ENCODE measurements at places on chromosomes 13 and 19.

DNA sequence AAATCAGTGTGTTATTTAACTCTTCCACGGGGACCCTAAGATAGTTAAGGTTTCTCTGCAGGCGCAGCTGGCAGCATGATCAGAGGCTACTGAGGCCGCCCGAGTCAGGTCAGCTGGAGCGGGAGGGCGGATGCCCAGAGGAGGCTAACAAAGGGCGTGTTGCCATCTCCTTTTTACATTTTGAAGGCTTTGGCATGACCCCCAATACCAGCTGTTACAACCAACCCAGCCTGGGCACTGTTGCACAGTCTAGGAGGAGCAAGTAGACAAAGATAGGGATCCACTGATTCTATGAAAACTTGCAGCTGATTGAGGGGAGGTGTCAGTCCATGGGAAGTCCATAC lies 15.7 kb downstream of the COL4A2 start:
- no peak for DNase-seq

DNA sequence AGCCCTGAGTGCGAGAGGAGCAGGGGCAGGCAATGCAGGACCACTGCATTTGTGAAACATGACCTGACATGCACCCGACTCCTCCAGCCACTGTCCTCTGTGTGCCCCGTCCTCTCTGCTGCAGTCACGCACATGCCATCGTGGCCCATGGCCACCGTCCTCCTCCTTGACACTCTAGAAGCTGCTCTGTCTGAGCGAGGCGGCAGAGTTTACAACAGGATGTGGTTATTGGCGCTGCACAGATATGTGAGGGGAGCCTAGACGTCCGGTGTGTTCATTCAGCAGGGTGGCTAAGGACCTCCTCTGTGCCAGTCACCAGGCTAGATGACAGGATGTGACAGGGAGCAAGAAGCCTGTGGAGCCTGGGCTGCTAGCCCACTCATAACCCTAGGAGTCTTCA lies 277.8 kb downstream of the FOXO1 start:
- peak; percentile 44 for DNase-seq

DNA sequence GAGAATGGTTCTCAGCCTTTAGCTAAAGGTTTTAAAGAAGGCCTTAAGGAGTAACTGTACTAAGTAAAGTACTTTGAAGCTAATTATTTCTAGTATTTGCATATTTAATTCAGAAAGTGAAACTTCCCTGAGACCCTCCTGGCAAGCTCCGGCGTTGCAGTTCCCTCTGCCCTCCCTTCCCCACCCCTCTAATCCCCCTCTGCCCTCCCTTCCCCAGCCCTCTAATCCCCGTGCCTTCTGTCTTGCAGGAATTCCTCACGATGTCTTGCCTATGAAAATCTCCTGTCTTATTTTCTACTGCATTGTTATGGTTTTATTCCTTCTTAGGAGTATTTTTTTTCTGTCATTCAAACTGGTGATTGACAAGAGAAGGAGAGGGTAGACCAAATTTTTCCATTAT lies 236.9 kb downstream of the COL4A1 start:
- no peak for DNase-seq

DNA sequence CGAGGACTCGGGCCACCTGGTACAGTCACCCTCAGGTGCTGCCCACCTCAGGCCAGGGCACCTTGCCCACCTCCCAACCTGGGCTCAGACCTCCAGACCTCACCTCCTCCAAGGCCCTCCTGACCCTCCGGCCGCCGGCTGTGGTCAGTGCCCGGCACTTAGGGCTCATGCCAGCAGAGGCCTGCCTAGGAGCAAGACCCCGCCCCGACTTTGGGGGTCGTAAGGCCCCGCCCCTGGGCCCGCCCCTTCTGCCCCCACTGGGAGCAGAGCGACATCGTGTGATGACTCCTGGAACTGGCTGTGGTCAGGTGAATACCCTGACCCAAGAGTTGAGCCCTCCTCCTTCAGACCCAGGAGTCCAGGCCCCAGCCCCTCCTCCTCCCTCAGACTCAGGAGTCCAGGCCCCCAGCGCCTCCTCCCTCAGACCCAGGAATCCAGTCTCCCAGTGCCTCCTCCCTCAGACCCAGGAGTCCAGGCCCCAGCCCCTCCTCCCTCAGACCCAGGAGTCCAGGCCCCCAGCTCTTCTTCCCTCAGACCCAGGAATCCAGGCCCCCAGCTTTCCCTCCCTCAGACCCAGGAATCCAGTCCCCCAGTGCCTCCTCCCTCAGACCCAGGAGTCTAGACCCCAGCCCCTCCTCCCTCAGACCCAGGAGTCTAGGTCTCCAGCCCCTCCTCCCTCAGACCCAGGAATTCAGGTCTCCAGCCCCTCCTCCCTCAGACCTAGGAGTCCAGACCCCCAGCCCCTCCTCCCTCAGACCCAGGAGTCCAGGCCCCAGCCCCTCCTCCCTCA lies at the start of gene SBK2:
Gene SBK2 (minus strand): TSS at position 183 of the 790 bp plus-strand sequence. CDS start 839 bp downstream, outside the sequence.
- DNase-seq, result no peak

GRCh38 chr13:101988140-101988539 lies 413.7 kb downstream of the FGF14 start:
- DNase-seq, result no peak

DNA sequence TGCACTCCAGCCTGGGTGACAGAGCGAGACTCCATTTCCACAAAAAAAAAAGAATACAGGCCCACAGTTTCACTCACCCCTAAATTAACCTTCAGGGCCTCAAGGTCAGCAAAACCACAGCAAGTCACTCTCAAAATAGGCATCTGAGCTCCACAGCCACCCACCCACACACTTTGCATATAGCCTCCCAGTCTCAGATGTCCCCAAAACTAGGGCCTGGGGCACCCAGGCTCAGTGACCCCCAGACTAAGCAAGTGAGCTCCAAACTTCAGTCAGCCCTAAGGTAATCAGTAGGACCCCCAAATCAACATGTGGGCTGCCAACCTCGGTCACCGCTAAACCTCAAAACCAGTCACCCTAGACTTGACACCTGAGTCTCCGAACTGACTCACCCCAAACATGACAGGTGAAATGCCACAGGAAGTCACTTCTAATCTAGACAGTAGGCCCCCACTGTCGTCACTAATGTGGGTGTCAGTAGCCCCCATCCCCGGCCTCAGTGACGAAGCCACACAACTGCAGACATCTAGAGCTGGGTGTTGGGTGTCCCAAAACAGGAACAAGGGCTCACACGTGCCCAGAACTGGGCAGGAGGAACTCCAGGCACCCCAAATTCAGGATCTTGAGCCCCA lies 13.9 kb downstream of the RABAC1 start:
- peak; percentile 48 for DNase-seq

- DNase-seq, result no peak
Observed at GRCh38 chr13:71829547-71829946, 37.5 kb downstream of the DACH1 start.

DNA sequence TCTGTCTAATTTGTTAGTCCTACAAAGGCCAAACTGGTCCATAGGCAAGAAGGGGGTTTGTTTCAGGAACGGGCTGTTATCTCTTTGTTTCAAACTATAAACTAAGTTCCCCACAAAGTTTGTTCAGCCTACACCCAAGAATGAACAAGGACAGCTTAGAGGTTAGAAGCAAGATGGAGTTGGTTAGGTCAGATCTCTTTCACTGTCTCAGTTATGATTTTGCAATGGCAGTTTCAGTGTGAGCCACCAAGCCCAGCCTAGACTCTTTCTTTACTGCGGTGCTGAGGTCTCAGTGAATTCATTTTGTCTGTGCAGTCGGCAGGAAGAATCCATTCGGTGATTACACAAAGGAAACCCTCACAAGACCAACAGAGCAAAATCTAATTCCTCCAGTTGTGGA lies 56.6 kb upstream of the ABCC4 start:
- no peak for DNase-seq

GRCh38 chr13:46633416-46633815 lies 80.4 kb downstream of the LRCH1 start:
- no peak for DNase-seq

GRCh38 chr13:46593398-46593797 lies 40.4 kb downstream of the LRCH1 start:
- no peak for DNase-seq

- no peak for DNase-seq
Observed at GRCh38 chr19:35766571-35767104, 8.7 kb downstream of the PROSER3 start.

- DNase-seq, result no peak
Observed at GRCh38 chr13:48501705-48502104, 31.2 kb downstream of the RCBTB2 start.

GRCh38 chr13:90103099-90103784 lies 1244.2 kb upstream of the MIR17HG start:
- no peak for DNase-seq

DNA sequence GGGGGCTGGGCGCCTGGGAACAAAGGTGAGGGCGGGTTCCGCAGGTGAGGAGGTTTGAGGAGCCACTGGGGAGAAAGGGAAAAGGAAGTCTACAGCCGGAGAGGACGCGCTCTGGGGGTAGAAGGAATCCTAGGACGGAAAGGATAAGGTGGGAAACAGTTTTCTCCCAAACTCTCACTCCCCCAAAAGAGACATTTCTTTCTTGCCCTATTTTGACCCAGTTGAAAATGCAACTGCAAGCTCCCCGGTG lies 651 bp upstream of the POLR1D start:
- peak; percentile 11 for DNase-seq

- no peak for DNase-seq
Observed at GRCh38 chr13:59843040-59843439, 320.7 kb downstream of the DIAPH3 start.

DNA sequence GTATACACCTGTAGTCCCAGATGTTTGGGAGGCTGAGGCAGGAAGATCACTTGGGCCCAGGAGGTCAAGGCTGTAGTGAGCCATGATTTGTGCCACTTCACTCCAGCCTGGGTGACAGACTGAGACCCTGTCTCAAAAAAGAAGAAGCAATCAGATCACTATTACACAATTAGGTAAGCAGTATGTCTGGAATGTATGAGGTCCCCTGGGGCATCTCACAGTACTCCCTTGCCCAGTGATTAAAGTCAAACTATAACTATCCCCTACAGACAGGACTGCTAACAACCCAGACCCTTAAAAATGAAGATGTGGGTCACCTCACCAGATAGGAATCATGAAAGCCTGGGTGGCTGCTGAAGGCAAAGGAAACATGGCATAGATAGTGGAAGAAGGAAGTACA lies 9.4 kb upstream of the PAN3 start:
- no peak for DNase-seq

GRCh38 chr19:31613683-31614219 lies 264.5 kb upstream of the TSHZ3 start:
- DNase-seq, result no peak

DNA sequence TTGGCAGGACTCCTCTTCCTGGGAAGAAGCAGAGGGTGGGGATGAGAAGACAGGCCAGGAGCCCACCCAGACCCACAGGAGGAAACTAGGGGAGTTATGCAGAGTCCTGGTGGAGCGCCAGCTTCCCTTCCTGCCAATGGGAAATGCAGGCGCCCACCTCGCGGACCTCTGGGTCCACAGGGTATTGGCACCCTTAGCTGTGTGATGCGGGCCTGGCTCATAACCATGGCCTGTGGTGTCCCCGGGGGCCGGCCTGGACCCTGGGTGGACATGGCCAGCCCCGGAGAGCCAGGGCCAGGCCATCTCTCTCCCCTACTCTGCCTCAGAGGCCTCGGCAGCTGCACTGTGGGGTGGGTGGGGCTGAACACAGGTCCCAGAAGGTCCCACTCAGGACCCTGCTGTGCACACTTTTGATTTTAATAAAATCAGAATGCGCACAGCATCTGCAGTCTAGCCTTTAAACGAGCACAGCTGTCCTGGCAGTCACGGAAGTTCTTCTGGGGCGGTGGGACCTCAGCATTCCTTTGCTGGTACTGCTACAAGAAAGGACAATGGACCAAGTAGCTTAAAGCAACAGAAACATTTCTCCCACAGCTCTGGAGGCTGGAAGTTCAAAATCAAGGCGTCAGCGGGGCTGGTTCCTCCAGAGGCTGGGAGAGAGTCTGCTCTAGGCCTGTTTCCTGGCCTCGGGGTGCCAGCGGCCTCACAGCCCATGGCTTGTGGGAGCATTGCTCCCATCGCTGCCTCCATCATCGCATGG lies 1.8 kb downstream of the F10 start:
- DNase-seq, result no peak

DNA sequence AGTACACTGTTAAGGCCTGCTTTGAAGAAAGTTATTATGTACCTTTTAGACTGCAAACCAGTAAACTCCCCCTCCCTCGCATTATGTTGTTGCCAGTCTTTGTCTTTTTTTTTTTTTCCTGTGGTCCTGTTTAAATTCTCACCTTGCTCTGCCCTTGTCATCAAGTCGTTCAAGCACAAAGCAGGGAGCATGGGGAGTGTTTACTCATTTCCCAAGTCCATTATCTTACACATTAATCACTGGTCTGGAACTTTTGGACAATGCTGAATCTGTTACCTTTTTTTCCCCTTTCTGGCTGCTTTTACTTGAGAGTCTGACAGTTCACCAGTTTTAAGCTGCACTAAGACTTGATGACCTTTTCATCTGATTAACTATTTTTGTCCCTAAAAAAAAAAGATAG lies 108.2 kb downstream of the DACH1 start:
- DNase-seq, result no peak

DNA sequence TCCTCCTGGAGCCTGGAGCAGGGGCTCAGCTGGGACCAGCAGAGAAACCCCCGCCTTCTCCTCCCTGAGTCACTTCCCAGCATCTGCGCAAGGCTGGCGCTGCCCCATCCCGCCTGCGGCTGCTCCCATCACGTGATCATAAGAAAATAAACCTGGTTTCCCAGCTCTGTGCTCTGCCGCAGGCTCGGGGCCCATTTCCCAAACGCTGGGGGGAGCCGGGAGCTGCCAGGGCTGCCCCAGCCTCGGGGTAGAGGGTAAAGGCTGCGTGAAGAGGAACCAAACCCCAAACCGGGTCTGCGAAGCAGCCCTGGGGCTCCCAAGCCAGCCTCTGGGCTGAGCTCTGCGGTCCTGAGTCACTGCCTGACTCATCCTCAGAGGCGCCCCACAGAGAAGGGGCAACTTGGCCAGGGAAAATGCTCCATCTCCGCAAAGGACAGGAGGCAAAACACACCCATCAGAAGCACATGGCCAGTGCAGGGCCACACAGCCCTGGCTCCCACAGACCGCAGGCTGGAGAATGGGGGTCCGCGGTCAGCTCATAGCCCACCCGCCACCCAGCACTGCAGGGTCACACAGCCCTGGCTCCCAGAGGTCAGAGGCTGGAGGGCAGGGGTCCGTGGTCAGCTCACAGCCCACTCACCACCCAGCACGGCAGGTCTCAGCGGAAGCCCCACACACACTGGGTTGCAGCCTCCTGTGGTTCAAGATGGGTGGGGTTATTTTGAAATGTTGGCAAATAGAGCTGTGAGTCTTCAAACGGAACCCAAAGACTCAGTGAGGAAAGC lies 67.1 kb downstream of the RASA3 start:
- DNase-seq, result peak; percentile 50

GRCh38 chr13:31367410-31367809 lies 167.6 kb downstream of the B3GLCT start:
- no peak for DNase-seq

GRCh38 chr13:94664889-94665288 lies 47.5 kb downstream of the SOX21 start:
- no peak for DNase-seq

GRCh38 chr19:2524840-2525723 lies 49.2 kb downstream of the GADD45B start:
- DNase-seq, result no peak

GRCh38 chr19:18377026-18377425 lies 8.9 kb upstream of the GDF15 start:
- DNase-seq, result no peak

GRCh38 chr13:79646880-79647279 lies 165.9 kb downstream of the NDFIP2 start:
- no peak for DNase-seq

Data from stimulated activated CD8-positive, alpha-beta memory T cell treated with anti-CD3 and anti-CD28 coated beads, Interleukin-15, amount 100 ng/mL, for 24 hours (primary cell).